Activated CD8-positive, alpha-beta memory T cell treated with anti-CD3 and anti-CD28 coated beads, Interleukin-2, amount 50 U/mL, for 4 hours (primary cell): ENCODE measurements at places on chromosomes 12 and 14.

DNA sequence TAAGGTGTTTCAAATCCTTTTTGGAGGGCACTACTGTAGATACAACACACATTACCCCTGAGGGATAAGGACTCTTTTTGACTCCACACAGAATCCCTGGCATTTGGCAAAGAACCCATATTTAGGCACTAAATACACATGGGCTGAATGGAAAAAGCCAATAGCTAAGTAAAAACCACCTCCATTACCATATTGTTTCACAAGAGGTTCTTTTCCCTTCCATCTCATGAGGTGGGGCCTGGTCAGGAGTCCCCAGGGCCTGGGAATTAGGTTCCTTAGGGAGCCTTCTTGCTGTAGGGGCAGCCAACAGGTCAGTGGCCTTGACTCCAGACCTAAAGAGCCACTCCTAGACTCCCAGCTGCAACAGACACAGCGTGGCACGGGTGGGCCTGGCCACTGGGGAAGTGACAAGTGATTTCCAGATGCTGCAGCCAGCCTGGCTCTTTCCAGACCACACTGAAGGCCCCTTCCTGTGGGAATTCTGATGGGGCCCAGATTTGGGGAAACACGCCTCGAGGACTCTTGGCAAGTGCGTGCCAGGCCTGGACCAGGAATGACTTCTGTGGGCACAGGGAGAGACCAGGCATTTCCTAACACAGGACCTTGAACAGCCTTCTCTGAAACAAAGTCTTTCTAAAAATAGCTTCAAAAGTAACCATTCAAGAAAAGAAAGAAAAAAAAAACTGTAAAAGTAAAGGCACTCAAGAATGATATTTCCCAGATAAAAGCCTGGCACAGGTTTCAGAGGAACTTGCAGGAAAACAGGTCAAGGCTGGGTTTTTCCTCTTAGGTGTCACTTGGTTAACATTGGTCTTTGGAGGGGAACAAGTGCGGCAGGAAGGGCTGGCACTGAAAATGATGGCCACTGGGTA lies 18.1 kb downstream of the SSH1 start:
- DNase-seq = no peak

DNA sequence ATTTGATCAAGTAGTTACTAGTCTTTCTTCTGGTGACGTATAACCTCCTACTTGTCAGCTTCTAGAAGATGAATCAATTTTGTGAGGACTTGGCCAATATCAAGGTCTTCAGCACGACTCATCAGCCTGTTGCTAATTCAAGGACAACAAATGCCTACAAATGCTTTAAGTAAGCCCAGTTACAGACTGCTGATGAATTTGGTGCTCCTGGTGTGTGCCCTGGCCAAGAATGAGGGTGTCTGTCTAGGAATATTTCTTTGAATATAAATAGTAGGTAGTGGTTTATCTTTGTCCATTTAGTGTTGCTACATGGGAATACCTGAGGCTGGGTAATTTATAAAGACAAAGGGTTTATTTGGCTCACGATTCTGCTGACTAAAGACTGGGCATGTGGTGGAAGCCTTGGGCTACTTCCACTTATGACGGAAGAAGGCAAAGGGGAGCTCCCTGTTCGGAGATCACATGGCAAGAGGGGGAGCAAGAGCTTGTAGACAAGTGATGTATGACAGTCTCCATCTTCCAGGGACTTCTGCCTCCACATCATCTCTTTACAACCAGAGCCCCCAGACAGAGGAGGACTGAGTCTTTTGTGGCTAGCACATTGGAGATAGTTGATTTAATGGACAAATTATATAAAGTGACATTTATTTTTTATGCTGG lies 180.2 kb downstream of the CRADD start:
- DNase-seq = no peak

DNA sequence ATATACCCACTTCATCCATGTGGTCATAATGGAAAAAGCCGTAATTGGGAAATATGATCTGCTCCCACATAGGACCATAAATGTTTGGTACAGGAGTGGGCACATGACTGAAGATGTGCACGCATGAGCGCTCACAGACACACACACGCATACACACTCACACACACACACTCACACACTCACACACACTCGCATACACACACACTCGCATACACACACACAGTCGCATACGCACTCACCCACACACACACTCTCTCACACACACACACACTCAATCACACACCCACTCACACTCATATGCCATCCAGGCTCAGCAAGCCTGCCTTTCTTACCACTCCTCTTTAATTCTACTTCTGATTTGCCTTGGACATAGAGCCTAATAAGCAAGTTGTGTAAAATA lies 45.6 kb upstream of the EGLN3 start:
- DNase-seq = no peak

DNA sequence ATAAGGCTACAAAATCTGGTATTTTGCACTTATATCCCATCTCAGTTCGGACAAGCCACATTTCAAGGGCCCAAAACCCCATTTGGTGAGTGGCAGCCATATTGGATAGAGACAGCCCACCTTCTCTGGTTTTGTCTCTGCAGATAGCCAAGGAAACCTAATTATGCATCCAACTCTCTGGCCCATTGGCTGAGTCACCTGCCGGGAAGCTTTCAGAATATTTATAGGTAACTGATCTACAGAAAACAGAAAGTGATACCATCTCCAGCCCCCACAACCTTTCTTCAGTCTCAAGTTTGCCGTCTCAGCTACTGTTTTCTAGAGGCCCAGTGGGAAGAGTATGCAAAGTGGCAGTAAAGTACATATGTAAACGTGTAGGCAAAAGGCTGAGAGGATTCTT lies 33.7 kb upstream of the PPP1CC start:
- no peak for DNase-seq
